ENCODE measurements at places on chromosomes 5 and 9.
A peak's percentile ranks its signal among the peaks of the same experiment; 100 is the strongest.

DNA sequence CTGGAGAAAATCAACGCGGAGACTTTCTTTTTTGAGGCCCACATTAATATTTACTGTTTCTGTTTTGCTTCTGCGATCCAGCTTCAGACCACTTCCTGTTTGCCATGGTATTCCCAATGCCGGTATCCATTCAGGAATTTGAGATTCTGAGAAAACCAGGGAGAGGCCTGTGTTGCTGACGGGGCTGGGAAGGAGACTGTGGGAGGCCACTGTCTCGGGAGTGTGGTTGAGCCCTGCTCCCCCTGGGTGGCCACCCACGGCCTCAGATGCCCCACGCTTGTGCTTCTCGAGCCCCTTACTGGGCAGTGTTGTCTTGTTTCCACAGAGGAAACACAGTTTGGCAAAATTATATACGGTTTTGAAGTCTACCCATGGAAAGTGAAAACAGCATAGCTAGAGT is 403.6 kb upstream of the IRX2 start:
- no peak for DNase-seq

DNA sequence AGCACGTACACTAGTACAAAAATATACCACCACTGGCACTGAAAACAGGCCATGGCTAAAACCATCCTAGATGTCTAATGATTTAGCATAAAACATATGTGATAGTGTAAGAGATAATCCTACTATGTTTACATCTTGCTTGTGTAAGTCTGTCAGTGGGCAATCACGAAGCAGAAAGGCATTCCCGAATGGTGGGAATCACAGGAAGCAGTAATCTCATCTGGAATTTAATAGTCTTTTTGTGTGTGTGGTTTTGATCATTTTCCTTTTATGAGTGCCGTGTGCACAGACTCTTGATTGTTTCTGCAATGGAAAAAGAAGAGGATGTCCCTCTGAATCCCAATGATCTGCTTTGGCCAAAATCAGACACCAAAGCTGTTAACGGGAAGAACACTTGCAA is 200.5 kb downstream of the EBF1 start:
- no peak for DNase-seq

GRCh38 chr9:125839317-125839716 is 92.1 kb downstream of the PBX3 start:
- no peak for DNase-seq

DNA sequence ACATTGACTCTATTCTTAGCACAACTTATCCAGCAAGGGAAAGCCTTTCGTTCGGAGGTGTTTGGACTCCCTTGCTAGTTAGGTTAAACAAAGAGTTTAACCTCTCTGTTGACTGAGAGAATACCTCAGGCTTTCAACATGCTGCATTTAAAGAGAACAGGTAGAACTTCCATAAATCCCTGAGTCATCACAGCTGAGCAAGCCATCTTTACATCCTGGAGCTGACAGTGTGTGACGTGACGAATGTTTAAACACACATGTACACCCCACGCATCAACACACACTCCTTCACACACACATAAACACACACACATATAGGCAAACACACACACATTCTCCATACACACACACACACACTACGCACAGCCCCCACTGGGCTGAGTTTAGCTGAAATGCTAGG is 152.8 kb downstream of the ADAMTS12 start:
- DNase-seq = no peak

GRCh38 chr9:784202-784601 is 57.3 kb upstream of the DMRT1 start:
- DNase-seq = no peak

- no peak for DNase-seq
Observed at GRCh38 chr9:84903963-84904362, 234.4 kb downstream of the NTRK2 start.

DNA sequence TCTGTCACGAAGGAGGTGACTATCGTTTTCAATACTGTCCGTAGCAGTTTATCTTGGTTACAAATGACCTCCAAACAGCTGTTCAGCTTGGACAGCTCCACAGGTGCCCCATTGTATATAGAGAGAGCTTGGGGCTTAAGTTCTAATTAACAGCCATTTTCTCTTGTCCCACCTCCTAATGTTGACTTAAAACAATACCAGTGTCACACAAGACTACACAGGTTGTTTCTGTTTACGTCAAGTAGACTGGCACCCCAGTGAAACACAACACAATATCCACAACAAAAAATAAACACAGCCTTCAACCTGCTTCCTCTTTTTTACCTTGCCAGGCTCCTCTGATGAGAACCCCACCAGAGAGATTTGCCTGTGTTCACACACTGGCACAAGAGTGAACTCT is 39.8 kb upstream of the TLE1 start:
- no peak for DNase-seq

DNA sequence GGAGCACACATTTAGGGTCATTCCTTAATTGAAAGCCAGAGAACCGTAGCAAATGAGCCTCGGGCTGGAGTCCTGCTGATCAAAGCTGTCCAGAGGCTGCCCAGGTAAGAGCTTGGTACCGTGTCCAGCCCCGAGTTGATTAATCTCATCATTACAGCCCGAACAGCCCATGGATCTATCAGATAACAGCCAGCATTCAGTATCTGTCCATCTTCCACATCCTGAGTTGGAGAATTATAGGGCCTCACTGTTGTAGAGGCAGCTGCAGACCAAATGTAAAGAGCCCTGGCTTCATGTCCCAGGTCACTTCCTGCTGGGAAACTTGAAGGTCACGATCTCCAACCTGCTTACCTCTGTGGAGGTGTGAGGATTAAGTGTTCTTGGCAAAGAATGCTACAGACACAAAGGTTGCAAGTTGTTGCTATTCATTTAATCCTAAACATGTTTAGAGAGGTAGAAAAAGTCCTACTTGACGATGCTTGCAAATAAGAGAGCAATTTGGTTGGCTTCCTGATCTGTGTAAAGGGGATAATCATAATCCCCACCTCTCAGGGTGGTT is 16.1 kb downstream of the GGTA1 start:
- no peak for DNase-seq

GRCh38 chr5:54324651-54325271 is 14.4 kb upstream of the ARL15 start:
- DNase-seq = no peak

DNA sequence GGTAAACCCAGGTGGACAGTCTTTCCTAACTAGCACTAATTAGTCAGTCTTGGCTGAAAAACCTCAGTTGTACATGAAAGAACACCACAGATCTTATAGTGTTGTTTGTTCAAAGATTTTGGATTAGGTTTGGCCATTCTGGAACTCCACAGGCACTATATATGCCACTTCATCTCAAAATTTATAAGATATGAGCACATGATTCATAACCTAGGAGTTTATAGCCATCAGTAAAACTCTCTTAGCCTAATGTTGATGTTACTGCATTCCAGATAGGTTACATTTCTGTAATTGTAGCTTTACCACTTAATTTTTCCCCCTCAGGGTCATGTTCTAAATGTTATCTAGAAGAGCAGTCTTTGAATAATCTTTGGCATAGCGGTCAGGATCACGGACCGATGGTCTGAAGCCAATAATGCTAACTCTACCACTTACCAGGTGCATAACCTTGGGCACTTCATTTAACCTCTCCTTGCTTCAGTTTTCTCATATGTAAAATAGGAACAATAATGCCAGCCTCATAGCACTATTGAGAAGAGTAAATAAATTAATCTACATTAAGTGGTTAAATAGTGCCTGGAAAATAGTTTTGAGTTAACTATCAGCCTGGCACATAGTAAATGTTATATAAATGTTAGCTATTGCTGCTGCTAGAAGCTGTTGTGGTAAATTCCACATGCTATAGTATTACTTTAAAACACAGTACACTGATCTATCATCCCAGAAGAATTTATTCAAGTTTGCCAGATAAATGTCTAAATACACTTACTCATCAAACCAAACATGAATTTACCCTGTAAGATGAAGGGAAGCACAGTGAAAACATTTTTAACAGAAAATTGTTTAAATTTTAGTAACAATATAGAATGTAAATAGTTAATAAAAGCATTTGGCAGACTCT is 743.9 kb downstream of the NR2F1-AS1 start:
- DNase-seq = no peak

GRCh38 chr5:163770625-163771024 is 265.2 kb downstream of the MAT2B start:
- no peak for DNase-seq

- no peak for DNase-seq
Observed at GRCh38 chr5:169954786-169955185, 25.5 kb downstream of the INSYN2B start.

DNA sequence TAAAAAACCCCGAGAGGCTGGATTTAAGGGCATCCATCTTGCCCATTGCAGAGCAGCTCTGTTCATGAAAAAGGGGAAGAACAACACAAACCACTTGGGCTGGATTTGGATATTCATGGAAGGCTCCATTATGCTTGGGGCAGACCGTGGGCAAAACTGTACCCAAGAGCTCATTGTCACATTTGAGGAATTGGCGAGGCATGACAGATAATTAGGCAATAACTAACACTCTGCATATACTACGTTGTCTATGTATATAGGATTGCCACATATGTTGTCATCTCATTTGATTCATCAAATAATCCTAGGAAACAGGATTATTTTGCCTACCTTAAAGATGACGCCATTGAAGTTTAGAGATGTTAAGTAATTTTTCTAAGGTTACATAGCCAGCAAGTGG is 255.4 kb downstream of the SMARCA2 start:
- no peak for DNase-seq

DNA sequence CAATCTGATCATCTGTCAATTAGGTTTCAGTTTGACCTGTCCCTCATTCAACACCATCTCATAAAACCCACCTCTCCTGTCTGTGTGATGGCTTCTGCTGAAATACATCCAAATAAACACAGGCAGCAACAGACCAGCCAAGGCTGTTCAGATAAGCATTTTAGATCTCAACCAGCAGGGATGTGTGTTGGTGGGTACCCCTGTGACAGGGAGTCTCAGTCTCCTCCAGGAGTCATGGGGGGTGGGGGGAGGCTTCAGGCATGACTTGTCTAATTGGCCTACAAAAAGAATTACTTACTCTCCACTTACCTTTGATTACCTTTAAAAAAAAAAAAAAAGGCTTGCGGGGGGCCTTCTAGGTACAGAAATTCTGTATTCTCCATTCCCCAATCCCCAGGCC is 65.9 kb downstream of the ROR2 start:
- no peak for DNase-seq

DNA sequence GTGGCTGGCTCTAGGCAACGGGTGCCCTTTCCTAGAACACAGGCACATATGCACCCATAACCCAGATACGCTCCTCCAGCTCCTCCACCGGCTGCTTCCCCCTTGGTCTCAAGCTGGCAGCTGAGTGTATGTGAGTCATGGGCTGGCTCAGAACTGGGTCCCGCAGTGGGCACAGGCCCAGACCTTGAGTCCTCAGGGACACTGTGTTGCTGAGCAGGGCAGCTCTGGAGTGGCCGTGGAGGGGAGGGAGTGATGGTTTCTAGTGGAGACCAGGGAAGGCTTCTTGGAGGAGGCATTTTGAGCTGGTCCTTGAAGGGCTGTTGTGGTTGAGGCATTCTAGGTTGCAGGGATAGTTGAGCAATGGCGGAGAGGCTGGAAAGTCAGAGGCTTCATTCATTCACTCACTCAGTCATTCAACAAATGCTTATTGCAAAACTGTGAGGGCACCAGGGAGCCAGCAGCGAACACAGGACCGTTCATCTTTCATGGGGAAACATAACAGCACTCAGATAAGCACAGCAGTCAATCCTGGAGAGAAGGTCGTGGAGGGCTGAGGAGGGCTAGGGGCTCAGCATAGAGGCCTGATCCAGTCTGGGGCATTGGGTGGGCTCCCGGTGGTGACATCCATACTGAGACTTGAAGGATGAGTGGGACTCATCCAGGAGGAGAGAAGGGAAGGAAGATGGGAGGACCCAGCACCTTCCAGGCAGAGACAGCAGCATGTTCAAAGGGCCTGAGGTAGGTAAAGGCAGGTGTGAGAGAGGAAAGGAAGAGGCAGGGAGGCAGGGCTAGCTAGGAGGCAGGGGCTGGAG is 2.4 kb downstream of the BBLN start:
- DNase-seq = peak; percentile 63

GRCh38 chr9:133103987-133104505 is 17.0 kb downstream of the RALGDS start:
- no peak for DNase-seq

DNA sequence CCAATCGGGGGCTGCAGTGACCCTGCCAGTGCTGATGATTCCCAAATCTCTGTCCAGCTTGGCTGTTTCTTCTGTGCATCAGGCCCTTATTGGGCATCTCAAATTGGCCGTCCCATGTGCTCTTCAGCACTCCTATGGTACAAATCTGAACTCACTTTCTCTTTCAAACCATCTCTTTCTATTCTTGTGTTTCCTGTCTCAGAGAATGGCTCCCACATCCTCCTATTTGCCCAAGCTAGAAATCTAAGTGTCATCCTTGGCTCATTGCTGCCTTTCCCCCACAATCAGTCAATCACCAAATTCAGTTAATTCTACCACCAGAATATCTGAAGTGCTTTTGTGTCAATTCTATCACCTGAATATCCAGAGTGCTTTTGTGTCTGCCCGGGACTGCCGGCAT is 336.6 kb downstream of the CWC27 start:
- DNase-seq = no peak

Measured in left cardiac atrium (tissue), 4 donors.